ENCODE measurements at places on chromosomes 4 and X.

DNA sequence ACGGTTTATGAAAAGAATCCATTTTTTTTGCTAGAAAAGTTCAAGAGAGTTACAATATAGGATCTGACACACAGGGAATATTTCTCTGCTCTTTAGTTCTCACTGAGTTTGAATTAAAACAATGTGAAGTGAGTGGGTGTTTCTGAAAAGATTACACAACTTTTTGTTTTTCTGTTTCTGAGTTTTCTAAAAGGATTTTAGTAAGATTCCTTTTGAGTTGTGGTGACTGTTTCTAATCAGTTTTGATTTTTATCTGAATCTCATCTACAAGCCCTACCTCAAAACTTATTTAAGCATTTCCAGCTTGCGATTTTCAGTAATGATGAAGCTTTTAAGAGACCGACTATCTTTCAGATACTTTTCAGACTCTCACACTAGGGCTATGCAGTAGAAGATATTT is 141.7 kb downstream of the GPAT3 start:
- DNase-seq, result no peak

DNA sequence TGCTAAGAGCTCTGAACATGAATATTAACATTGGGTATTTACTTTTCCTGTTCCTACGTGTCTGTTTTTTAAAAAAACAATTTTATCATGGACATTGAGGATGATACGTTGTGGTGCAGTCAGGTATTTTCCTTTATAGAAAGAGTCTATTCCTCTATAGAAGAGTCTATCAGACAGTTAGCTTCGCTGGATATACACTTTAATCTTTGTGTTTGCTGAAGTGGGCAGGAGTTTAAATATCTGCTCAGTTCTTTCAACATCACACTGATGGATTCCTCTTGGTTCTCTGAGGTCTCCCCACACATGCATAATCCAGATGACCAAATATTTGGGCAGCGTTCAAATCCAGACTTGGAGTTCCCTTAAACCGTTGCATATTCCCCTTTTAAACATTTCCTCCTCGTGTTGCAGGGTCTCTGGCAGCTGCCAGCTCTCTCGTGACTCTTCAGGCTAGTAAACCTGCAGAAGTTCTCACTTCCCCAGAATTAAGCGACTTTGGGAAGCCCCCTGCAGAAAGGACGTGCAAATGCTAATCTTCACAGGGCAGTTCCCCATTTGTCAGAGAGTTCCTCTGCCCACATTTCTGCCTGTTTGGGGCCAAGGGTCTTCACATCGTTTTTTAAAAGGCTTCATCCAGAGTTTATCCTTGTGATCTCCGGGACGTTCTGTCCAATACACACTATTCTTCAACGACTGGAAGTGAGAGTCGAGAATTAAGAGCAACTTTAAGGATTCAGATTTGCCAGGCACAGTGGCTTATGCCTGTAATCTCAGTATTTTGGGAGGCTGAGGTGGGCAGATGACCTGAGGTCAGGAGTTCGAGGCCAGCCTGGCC is 20.5 kb upstream of the DHRSX start:
- DNase-seq, result no peak

DNA sequence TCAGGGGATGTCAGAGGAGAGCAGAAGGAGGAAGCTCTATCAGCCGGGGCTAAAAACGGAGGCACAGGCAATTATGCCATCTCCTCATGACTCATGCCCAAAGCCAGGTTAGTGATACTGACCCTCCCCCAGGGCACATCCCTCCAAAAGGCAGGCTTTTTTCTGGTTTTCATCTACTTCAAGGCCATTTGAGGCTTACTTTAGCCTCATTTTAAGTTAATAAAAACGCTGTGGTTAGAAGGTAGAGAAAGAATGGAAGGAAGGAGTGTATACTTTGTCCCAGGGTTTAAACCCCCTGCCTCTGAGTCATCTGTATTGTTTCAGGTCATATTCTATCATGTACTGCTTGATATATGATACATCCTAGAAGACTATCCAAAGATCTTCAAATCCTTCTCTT is 89.7 kb upstream of the NDP start:
- DNase-seq, result no peak

DNA sequence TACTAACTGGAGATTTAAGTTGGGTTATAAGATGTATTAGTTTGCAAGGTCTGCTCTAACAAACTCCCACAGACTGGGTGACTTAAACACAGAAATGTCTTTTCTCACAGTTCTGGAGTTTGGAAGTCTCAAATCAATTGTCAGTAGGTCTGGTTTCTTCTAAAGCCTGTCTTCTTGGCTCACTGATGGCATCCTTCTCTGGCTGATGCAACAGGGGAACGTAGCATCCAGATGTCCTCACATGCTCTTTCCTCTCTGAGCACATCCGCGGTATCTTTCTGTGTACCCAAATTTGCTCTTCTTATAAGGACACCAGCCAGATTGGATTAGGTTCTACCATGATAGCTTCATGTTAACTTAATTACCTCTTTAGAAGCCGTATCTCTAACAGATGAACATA is 63.2 kb upstream of the BMP3 start:
- DNase-seq, result no peak

- no peak for DNase-seq
These were observed 1.0 kb upstream of the IGBP1 start for GRCh38 chrX:70132224-70132623.

All from right cardiac atrium (tissue), 5 donors.